Globus pallidus (tissue), 1 donor: ENCODE measurements at places on chromosomes 16 and 17.

GRCh38 chr17:78842881-78843565 is 2.4 kb upstream of the USP36 start:
- DNase-seq, result no peak

GRCh38 chr17:21066394-21066793 is 23.6 kb upstream of the USP22 start:
- no peak for DNase-seq

GRCh38 chr17:83175119-83175821 is 95.9 kb downstream of the METRNL start:
- no peak for DNase-seq

DNA sequence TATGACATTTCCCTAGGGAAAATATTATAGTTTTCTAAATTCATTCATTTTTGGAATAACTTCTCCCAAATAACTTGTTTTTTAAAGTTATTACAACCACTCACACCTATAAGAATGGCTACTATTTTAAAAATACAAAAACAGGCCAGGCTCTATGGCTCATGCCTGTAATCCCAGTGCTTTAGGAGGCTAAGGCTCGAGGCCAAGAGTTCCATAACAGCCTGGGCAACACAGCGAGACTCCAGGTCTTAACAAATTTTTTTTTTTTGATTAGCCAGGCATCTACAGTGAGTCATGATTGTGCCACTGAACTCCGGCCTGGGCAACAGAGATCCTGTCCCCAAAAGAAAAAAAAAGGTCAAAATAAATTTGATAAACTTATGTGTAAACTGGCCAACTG is 43.6 kb upstream of the YPEL2 start:
- DNase-seq, result no peak

GRCh38 chr17:42748908-42749798 is 4.3 kb upstream of the EZH1 start:
- DNase-seq, result peak; percentile 42

DNA sequence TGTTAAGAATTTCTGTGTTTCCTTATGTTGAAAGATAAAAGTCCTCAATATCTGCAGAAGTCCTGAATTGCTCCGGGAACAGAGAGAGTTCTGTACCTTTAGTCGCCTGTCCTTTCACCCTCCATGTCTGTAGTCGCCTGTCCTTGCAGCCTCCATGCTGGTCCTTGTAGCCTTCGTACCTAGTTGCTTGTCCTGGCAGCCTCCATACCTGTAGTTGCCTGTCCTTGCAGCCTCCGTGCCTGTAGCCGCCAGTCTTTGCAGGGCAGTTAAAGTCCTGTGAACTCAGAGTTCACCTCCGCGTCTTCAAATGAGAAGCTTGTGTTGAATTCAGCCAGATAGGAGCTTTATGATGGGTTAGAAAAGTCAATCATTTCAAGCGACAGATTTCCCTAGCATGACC is 19.5 kb upstream of the ITGAX start:
- no peak for DNase-seq

DNA sequence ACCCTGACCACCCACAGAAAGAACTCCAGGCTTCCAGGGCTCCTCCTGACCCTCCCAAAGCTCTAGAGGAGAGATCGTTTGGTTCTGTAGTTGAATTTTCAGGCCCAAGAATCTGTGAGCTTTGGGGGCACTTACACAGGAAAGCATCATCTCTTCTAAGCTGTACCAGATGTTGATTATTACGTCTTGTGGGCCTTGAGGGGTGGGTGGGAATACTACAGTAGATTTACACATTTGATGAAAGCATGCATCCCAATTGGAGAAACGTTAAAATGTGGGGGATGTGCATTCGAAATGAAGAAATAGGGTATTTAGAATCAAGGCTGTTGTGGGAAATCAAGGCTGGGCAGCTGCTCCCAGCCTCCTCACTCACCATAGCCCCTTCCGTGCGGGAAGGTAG is 61.9 kb downstream of the MGAT5B start:
- no peak for DNase-seq

GRCh38 chr16:65336160-65336559 is 214.3 kb upstream of the CDH11 start:
- no peak for DNase-seq

GRCh38 chr17:27466743-27467375 is 10.6 kb downstream of the KSR1 start:
- DNase-seq, result no peak

DNA sequence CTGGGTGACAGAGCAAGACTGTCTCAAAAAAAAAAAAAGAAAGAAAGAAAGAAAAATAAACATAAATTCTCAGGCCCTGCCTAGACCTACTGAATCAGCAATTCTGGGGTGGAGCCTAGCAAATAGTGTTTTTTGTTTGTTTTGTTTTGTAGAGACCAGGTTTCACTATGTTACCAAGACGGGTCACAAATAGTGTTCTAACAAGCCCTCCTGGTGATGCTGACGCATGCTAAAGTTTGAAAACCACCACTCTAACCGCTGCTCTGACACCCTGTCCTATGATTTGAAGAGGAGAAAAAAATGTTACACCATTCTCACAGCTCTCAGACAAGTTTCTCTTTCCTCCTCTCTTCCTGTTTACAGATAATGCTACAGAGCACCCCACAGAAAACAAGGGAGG is 1.5 kb downstream of the MRPL10 start:
- DNase-seq, result no peak

DNA sequence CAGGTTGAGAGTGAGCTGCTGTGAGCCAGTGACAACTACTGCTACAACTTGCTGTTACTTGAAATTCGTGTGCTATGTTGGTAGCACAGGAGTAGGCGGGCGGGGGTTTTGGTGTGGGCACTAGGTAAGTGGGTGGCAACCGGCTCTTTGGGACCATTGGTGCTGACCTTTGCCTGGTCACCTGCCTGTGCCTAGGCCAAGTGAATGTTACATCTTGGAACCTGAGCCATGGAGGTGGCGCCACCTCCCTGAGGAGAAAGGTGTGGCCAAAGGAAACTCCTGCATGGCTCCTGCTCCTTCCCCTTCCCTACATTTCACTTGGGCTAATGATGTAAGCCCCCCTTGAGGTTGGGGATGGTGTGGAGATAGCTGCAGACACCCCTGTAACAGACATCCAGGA is 25.4 kb upstream of the ARHGAP23 start:
- DNase-seq, result no peak

DNA sequence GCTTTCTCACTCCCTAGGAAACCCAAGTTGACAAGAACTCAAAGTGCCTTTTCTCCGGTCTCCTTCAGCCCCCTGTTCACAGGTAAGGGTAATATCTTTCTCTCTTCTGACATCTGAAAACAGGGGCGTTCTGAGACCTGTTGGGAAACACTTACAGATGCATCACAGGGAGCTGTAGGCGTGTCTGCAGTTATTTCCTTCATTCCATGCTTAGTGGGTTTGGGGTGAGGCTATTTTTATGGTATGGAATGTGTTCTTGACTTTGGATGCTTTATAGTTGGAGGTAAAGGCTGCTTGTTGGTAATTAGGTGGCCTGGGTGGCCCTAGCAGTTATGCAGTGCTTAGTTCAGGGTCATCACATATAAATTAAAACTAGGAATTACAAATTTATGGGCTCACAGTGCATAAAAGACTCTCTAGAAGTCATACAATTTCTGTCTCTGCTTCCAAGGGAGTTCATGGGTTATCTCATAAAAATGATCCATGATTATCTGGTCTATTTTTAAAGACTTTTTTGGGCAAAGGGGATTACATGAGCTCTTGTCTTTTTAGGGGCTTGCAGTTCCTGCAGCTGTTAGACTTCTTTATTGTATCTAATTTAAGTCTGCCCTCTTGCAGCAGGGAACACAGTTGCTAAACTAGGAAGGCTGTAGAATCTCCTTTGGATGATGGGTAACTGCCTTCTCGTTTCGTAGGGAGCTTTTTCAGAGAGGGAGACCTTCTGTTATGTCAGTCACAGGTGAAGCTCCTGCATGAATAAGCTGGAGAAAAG is 10.2 kb downstream of the SOCS7 start:
- no peak for DNase-seq
